Bronchial epithelial cell (primary cell): ENCODE measurements at places on chromosomes 3 and 15. TPM values are rescaled to one million over a fixed set of nuclear protein-coding genes. Genes with fewer than 3 reads are reported as not detected.
A peak's percentile ranks its signal among the peaks of the same experiment; 100 is the strongest.

- peak; percentile 47 for DNase-seq
Measured at GRCh38 chr3:13308380-13308801, 111.7 kb downstream of the NUP210 start.

SMAD6 gene
- 0.79 TPM in 1 of 2 replicates, not detected in the other for total RNA-seq

- DNase-seq = no peak
Measured at GRCh38 chr3:143396790-143397189, 277.2 kb downstream of the CHST2 start.

ACOX2 gene
- total RNA-seq = 0.26 TPM in 1 of 2 replicates, not detected in the other

GRCh38 chr3:69660631-69661030 lies 78.6 kb upstream of the MITF start:
- no peak for DNase-seq

STT3B gene
- total RNA-seq = 205 and 343 TPM in 2 replicates

DNA sequence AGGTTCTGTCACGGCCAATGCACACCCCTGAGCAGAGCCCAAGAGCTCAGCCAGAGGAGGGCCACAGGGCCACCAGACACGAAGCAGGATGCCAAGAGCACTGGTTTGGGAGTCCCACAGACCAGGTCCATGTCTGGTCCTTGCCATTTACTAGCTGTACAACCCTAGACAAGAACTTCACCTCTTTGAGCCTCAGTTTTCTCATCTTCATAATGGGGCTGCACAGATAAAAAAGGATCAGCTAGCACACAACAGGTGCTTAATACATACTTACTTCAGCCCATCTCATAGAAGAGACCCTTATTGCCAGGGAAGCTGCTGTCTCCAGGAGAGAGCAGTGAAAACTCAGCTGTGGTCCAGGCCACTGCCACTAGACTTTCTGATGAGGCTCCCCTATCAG lies 152.0 kb downstream of the NUP210 start:
- DNase-seq = no peak

DNA sequence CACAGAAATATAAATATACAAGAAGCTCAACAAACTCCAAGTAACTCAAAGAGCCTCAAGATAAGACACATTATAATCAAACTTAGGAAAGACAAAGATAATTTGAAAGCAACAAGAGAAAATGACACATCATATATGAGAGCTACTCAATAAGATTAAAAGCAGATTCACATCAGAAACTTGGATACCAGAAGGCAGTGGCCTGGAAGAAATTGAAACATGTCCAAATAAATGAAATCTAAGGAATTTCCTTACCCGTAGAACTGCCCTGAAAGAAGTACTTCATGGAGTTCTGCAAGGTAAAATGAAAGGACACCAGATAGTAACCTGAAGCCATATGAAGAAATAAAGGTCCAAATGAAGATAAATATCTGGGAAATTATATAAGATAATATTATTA lies 113.9 kb downstream of the LSAMP start:
- DNase-seq = no peak

DNA sequence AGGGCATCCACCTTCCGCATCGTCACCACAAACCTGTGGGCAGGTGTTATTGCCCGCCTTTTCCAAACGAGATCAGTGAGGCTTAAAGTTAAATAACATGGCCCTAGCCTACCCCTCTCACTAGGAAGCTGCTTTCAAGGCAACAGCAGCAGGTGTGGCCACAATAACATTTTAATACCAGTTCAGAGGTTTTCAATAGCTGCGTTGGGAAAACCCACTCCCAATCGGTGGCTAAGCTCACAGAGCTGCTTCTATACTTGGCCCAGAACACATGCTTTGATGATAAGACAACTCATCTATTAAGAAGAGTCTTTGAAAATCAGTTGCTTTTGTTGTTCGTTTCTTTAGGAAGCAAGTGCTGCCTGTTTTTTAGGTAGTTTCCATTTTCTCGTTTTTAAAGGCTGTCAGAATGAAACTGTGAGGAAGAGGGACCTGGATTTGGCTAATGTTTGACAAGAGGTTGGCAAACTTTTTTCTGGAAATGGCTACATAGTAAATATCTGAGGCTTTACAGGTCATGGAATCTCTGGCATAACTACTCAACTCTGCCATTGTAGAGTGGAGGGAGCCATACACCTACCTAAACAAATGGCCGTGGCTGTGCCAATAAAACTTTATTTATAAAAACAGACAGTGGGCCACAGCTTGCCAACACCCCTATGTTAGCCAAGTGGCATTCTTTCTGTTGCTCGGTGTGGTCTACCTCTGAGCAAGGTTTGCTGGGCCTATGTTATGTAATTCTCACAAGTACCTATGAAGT lies 179.6 kb downstream of the FEZF2 start:
- no peak for DNase-seq

DNA sequence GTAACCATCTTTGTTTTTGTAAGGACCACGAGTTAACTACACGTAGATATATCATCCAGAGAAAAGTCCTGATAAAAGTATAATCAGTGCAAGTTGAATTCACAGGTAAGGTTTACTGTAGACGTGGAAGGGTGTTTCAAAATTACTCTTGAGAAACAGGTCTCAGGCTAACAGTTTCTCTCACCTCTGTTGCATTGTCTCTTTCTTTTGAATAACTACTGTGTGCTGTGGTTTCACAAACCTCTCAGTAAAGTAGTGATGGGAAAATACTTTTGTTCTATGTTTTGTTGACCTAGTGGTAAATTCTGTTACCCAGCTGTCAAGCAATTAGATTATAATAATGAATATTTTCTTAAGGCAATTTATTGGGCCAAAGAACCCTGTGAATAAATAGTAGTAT lies 75.2 kb downstream of the RBMS3 start:
- DNase-seq = no peak

DNA sequence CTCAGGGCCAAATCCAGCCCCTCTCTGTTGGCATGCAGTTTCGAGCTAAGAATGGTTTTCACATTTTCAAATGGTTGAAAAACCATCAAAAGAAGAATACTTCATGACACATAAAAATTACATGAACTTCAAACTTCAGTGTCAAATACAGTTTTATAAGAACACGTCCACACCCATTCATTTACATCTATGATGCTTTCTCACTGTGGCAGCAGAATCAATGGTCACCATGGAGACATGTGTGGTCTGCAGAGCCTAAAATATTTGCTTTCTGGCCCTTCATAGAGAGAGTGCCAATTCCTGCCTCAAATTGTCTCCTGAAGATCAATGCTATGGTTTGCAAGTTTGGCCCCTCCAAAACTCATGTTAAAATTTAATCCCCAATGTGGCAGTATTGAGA lies 405.8 kb downstream of the OCA2 start:
- no peak for DNase-seq

GRCh38 chr15:85047271-85047948 lies 65.8 kb downstream of the PDE8A start:
- DNase-seq = peak; percentile 76

HTR3E gene
- not detected in 2 replicates for total RNA-seq

MKRN2OS gene
- 2.1 and 3.7 TPM in 2 replicates for total RNA-seq

CP gene
- total RNA-seq = 0.13 TPM in 1 of 2 replicates, not detected in the other

LINGO1 gene
- total RNA-seq = not detected in 2 replicates

MOBP gene
- not detected in 2 replicates for total RNA-seq

DNA sequence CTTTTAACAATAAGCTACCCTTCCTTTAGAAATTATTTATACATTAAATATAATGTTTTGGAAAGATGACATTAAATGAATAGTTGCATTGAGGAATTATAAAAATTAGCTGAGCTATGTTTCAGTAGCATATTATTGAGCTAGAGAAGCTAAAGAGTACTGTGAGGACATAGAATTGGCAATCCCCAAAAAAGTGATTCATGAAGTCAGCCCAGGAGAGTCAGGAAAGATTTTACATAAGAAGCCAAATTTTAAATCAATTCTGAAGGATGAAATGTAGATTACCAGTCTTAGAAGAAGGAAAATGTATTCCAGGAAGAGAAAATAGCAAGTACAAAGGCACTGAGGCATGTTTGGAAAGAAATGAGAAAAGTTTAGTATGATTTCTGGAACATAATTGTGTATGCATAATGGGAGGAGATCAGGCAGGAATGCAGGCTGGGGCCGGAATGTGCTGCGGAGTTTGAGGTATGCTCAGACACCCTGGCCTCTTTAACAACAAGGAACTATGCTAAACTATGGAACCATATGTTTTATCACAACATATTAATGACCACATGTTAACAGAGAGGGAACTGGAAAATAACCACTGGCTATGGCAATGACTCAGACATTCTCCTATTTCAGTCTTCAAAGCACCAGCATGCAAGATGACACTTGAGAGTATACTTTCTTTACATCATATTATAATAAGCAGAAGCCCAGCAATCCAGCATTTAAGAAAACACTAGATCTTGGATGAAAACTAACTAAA lies 103.3 kb upstream of the COL8A1 start:
- DNase-seq = peak; percentile 90

DNA sequence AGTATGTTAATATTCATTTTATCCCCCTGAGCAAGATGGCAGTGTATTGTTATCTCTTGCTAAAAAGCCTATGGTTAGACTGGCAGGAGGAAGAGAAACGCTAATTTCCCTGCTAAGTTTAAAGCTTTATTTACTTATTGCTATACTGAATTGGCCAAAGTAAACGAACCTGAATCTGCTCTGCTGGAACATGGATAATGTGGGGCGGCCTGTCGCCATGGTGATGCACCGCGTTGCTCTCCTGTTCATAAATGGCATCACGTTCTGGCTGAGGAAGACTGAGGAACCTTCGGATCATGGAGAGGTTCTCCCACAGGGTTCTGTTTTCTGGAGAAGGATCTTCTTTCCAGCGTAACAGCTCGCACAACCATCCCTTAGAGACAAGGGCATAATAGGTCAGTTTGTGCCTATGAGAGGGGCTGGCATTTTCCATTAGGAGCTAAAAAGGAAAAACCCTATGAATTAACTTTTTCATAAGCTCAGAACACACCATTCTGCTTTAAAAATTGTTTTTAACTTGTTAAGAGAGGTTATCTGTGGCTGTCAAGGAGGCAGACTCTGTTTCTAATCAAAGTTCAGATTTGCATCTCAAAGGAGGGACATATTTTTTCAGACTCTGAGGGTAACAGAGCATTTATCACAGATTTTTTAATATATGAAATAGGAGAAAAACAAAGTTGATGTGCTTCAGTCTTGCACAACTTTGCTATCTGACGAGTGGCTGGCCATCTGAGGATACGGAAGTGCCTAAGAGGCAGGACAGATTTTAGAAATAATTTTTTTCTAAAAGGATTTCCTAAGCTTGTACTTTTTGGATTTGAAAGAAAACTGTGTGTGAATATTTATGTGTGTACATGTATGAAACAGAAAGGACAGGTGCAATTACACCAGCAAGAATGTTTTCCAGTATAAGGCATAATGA lies 73.1 kb downstream of the SATB1 start:
- peak; percentile 8 for DNase-seq
